Activated CD4-positive, alpha-beta memory T cell treated with anti-CD3 and anti-CD28 coated beads for 36 hours (primary cell): ENCODE measurements at places on chromosomes 5 and 9. TPM values are rescaled to one million over a fixed set of nuclear protein-coding genes. Genes with fewer than 3 reads are reported as not detected.

The PCDHA8 gene
- total RNA-seq = not detected

The IGFBPL1 gene
- total RNA-seq = not detected

The F2RL2 gene
- total RNA-seq = not detected

DNA sequence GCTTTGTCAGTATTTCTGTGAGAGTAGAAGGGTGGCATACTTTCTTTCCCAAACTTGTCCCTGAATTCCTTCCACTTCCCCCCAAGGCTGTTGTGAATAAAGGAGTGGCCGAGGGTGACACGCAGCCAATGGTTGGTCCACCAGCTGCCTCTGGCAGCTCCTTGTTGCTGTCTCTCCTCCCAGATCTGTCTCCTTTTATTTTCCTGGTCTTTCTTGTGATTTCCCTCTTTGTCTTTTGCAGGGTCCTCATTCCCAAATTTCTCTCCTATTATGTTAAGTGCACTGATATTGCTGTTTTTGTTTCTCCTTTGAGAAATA lies 137.5 kb upstream of the HMHB1 start:
- peaks cover 8% of the 10 kb centered on the region for H3K27me3 ChIP-seq
- no peaks in the 10 kb centered on the region for H3K36me3 ChIP-seq
- DNase-seq = no peak
- H3K27ac ChIP-seq = no peak overlapping the region
- no peak overlapping the region for H3K4me3 ChIP-seq

DNA sequence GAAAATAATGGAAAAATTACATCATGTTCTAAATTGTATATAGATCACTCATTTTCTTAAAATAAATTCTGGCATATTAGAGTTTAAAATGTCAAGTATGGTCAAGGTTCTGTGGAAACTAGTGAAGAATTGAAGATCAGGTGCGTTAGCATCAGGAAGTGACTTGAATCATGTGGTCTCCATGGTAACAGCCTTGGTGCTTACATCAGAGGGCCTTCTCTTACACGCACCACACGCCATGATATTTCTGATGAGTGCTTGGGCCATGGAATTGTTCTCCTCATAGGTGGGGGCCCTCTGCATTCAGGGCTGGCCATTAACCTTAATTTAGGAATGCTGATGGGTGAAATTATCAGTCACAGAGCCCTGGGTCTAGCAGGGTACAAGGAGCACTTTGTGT lies 288.1 kb upstream of the EFNA5 start:
- DNase-seq = no peak
- H3K36me3 ChIP-seq = no peaks in the 10 kb centered on the region
- H3K4me1 ChIP-seq = peaks cover 2% of the 10 kb centered on the region
- H3K4me3 ChIP-seq = no peak overlapping the region

- no peak for DNase-seq
- no peak overlapping the region for H3K4me3 ChIP-seq
- no peaks in the 10 kb centered on the region for H3K4me1 ChIP-seq
- H3K36me3 ChIP-seq = no peaks in the 10 kb centered on the region
- H3K27ac ChIP-seq = no peak overlapping the region
- H3K27me3 ChIP-seq = no peaks in the 10 kb centered on the region
These were observed 172.2 kb upstream of the ANKRD55 start for GRCh38 chr5:56405116-56405908.
